ENCODE measurements at places on chromosomes 3 and 15.

DNA sequence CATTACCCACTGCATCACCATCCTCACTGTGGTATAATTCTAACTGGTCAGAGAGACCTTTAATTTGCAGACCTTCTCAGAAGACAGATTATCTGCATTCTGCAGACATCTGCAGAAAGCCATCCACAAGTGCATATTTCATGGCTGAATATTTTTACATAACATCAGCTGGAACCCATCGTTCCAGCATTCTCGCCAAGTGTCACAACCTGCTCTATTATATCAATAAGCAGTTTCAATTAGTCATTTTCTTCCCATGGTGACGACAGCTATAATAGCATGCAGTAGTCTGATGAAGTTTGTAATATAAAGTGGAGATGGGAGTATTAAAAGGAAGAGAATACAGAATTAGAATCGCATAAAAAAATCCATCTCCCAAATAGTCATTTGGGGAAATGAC, 334.7 kb downstream of the FHIT start:
- DNase-seq = peak; percentile 7

DNA sequence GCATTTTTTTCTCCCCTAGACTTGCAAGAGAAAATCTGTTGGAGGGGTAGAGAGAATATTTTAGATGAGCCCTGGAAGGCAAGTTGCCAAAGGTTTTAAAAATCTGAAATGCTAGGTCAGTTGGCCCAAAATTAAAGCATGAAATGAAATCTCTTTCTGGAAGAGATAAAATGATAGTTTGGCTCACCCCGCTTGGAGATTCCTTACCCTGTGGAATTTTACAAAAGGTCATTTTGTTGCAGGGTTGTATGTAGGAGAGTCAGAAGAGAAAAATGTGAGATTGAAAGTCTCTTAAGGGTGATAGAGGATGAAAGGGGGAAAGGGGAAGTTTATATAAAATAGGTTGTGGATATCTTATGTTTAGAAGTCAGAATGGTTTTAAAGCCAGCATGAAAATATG, 277.8 kb downstream of the CD47 start:
- DNase-seq = no peak

- DNase-seq = no peak
Measured at GRCh38 chr3:87191175-87191574, 35.9 kb upstream of the CHMP2B start.

DNA sequence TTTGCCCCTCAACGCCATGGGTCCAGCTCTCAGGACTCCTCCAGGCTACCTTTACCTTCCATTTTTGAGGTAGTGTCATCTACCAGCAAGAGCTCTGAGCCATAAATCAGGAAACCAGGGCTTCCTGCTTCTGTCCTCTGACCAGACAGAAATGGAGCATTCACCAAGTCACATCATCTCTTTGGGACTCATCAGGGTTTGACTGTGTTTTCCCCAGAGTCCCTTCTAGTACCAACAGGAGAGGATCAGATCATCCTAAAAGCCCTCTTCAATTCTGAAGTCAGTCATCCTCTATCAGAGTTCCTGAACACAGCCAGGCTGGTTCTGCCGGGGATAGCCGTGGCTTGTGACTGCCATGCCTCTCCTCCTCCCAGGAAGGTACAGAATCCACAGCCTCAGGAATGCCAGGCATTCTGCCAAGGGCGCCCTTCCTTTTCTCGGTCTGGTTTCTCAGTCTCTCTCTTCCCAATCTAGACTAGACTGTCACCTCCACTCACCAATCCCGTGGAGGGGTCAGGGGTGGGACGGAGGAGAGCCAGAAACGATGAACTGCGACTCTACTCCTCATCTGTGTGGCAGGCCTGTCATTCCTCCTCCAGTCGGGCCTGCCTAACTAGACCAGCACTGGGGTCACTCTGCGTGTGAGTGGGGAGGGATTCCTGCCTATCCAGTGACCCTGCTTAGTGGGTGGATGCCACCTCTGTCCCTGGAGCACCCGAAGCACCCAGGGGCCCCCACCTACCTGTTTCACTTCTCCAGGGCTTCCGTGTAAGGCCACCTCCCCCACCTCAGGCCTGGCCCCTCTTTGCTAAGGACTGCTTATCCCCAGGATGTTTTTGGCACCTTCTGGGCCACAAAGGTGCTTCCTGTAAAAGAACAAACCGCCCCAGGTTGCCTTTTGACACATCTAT, 30.9 kb downstream of the CCNL1 start:
- no peak for DNase-seq

DNA sequence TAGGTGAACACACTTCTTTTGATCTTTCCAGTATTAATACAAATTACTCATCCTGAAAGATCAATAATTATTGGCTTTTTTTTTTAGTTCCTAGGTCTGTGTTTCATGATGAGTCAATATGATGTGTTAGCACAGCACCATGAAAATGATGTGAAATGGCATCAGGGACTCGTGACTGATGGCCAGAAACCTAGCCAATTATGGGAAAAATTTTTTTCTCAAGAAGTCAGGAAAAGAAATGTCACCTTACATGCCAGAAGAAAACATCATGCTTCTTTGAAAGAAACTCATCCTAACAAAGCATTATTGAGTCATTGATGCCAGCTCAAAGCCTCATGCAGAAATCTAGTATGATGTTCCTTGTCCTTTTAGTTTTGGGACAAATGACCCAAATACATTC, 468.3 kb upstream of the CBLB start:
- no peak for DNase-seq

GRCh38 chr3:168285506-168285905, 189.8 kb upstream of the GOLIM4 start:
- DNase-seq = no peak

- DNase-seq = no peak
Measured at GRCh38 chr3:71760140-71760539, 6.5 kb downstream of the GPR27 start.

GRCh38 chr15:64344651-64345294, 11.2 kb downstream of the CSNK1G1 start:
- DNase-seq = peak; percentile 34

DNA sequence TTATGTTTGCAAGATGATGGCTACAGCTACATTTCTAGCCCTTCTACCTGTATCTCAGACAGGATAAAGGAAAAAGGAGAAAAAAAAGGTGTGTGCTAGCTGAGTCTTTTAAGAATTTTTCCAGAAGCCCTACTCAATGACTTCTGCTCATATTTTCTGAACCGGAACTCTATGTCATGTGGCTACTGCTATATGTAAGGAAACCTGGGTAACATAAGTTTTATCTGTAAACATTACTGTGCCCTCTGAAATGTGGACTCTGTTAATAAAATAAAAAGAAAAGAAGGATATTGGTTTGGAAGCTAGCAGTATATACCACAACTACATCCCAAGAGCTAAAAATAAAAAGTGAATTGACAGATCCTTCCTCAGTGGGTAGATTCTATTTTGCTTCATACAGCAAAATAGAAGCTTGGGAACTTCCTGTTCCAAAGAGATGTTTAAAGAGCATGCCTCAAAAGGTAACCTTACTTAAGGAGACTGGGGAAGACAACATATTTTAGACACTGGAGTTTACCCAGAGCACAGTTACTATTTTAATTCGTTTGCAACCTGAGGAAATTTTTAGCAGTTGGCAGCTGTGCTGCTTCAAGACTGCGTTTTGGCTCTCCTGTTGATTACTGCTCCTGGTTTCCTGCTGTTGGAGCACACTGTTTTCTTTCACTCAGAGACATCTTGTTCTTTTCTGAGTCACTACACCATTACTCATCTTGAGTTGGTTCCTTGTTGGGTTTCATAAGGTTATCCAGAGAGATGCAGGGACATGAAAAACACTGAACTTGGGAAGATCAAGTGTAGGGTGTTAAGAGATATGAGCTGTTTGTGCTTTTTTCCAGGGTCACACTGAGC, 280.7 kb downstream of the NFKBIZ start:
- DNase-seq = no peak

GRCh38 chr3:37537914-37538691, 323.6 kb upstream of the CTDSPL start:
- DNase-seq = peak; percentile 95

GRCh38 chr15:82855286-82856100, 46.1 kb downstream of the WHAMM start:
- DNase-seq = no peak
